ENCODE measurements at places on chromosomes 7 and 10.

DNA sequence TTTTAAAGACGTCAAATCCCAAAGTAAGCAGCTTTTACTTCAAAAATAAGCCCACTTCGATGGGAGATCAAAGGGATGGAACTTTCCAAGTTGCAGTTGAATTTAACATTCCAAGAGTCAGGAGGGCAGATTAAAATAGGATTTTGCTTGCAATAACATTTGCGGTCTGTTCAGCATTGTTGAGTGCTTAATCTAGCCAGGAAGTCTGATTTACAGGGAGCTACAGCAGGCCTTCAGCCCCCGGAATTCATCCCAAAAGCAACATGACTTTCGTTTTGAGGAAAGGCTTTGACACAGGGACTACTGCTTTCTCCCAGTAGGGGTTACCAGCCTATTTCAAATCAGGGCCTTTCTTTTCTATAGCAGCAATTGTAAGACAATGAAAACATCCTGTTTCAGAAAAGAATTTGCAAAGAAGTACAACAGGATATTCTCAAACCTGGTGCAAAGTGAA lies 279.6 kb upstream of the PITRM1 start:
- no peak for DNase-seq

DNA sequence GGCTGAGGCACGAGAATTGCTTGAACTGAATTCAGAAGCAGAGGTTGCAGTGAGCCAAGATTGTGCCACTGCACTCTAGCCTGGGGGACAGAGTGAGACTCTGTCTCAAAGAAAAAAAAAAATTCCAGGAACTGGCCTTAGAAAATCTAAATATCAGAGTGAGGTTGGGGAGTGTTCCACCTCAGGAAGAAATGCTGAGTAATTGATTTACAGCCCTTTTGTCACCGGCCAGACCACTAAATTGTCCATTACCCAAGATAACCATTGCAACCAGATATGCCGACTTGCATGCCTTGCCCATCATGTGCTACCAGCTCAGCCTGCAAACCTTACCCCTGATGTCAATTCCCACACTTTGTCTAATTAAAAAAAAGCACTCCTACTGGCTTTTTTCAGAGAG lies 42.4 kb downstream of the CRCP start:
- no peak for DNase-seq

DNA sequence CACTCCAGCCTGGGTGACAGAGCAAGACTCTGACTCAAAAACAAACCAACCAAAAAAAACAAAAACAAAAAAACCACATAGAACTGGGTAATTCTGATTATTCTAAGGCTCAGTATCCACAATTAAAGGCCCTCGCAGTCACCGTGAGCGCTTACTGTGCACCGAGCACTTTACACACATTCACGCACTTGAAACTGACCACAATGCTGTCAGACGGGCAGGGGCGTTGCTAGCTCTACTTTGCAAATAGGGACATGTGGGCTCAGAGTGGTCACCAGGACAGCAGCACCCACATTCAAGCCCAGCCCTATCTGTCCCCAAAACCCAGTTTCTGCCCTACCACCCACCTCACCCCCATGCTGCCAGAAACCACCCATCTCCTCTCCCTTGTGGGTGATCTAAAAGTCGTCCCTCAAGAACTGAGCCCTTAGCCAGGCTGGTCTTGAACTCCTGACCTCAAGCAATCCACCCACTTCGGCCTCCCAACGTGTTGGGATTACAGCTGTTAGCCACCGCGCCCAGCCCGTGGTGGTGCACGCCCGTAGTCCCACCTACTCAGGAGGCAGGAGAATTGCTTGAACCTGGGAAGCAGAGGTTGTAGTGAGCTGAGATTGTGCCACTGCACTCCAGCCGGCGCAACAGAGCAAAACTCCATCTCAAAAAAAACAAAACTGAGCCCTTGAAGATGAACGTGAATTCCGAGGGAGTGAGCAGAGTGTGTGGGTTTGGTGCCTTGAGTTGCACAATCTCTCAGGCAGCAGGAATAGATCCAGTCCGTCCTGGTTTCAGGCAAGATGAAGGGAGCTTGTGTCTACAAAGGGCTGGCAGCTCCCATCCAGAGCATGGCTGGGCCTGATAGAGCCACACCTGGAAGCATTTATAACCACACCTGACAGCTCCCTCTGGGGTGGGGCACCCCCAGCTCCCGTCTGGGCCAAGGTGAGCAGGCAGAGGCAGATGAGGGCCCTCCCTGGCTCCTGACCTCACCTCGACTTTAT lies 5.4 kb upstream of the HSPB1 start:
- DNase-seq, result no peak

- DNase-seq, result no peak
Observed at GRCh38 chr7:68707159-68707558, 891.1 kb upstream of the AUTS2 start.

DNA sequence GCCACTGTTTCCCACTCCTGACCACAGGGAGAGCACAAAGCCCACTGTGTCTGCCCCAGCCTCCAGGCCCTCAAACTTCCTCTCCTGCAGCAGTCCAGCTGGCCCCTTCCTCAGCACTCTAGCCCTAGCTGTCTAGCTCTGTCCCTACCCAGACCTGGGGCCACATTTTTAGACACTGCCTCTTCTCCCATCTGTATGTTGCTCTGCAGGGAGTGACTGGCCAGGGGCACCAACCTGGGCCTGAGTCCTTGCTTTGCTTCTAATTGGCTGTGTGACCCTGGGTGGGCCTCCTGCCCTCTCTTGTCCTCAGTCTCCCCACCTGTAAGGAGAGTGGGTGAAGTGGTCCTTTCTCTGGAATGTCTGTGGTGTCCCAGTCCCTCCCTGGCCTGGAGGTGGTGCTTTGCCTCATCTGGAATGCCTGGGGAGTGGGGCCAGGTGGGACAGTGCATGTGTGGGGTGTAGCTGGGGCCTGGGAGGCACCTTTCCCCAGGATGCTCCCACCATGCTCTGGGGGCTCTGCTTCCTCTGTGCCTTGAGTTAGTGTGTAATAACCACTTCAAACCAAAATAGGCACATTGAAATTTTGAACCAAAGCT lies 25.1 kb downstream of the AQP1 start:
- no peak for DNase-seq

- DNase-seq, result no peak
Observed at GRCh38 chr7:158024881-158025280, 562.7 kb downstream of the PTPRN2 start.

GRCh38 chr10:5563991-5564536 lies 39.3 kb downstream of the CALML3 start:
- no peak for DNase-seq

DNA sequence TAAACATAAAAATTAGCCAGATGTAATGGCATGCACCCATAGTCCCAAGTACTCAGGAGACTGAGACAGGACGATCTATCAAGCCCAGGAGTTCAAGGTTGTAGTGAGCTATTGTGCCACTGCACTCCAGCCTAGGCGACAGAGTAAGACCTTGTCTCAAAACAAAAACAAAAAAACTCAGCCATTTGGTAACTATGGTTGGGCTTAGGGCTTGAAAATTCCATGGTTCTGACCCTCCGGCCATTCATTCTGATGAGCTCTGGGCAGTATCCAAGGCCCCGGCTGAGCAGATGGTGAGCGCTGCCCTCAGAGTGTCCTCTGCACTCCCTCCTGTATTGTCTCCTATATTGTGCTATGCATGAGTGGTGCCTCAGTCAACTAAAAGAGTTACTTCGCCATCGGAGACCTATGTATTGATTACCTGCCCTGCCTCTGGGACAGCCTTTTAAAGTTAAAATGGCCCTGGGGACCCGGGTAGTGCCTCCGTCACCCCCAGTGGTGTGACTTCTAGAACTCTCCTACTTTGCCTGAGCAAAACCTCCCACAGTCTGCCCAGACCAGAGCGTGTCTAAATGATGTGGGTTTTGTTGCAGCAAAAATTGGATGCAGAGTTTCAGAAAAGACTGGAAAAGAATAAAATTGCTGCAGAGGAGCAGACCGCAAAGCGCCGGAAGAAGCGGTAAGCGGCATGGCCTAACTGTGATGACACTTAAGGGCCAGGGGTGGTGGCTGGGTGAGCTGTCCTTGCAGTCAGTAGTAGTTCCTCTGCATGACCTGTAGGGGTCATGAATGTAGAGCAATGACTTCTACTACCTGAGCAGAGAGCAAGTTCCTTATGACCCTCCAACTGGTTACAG lies 8.1 kb downstream of the PRKRIP1 start:
- peak; percentile 27 for DNase-seq

GRCh38 chr10:62616885-62617590 lies 187.5 kb upstream of the ADO start:
- DNase-seq, result no peak

GRCh38 chr7:101608772-101609713 lies 20.1 kb downstream of the MYL10 start:
- DNase-seq, result no peak

DNA sequence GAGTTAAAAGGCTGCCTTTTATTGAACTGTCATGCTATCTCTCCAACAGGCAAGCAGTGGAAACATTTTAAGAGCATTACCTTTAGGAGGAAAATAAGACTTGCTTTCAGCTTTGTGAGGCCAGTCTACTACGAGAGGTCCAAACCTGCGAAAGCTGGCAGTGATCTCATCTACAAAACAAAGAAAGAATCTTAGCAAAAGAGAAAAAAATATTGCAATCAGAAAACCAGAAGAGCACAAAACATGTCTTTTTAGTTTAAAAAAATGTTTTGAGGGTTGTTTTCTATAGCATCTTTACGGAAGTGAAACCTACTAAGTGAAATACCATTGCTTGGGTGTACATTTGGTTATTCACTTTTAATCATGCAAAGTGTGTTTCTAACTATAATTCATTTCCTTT lies 147.9 kb downstream of the CPEB3 start:
- DNase-seq, result no peak

- DNase-seq, result no peak
Observed at GRCh38 chr10:76298329-76298728, 866.9 kb downstream of the LRMDA start.

DNA sequence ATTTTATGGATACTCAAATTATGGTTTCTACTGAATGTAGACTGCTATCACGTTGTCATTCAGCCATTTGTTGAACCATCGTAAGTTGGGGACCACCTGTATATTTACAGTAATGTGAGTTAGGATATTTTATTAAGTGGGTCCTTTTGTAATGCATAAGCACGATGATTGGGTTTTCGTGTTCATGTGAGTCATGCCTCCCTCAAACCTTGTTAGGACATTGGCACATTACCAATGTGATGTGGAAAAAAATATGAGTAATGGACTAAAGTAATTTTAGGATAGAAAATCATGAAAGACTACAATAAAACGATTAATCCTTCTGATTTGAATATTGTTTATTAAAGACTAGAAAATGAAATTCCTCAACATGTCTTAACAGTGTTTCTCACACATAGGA lies 8.7 kb downstream of the SMC3 start:
- DNase-seq, result no peak

DNA sequence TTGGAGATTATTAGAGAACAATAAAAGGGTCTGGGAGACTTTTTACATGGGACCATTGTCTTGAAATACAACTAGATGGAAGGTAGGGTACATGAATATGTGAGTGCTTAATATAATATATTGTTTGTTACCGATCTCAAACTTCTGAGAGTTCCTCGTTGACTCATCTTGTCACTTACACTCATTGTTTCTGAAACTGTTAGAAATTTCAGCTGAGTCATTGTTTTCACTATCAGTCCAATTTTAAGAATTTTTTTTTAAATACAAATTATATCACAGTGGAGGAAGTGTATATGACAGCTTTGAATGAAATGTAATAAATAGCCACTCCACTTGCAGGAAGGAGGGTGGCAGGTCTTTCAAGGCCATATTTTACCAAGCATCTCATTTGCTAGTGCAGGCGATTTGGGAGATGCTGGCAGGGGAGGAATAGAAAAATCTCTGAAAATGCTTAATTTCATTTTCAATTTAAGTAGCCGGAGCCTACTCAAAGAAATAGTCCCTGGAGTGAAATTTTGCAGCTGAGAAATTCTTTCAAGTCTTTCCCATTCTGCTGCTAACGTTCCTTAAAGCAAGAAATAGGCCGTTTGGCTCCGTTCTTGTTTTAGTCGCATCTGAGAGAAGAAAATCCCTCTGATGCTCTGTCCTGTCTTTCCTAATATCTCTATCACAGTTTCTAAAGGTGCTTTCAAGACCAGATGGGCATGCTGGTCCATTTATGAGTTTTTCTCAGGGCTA lies 1404.2 kb upstream of the CELF2 start:
- no peak for DNase-seq

DNA sequence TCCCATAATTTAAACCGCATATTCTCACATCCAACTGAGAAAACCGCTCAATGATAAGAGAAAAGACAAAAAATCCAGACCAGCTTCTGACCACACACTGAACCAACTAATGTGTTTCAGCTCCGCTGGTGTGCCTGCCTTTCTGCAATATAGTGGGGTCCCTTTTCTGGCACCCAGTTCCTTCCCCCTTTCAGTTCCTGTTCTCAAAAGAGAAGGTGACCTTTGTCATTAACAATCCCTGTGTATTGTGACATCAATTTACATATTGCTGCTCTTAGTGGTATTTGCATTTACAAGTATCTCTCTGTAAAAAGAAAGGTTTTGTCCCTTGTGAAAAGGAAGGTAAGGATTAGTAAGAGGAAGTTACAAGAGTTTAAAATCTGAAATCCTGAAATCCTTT lies 1.4 kb downstream of the PPP1R17 start:
- DNase-seq, result no peak

DNA sequence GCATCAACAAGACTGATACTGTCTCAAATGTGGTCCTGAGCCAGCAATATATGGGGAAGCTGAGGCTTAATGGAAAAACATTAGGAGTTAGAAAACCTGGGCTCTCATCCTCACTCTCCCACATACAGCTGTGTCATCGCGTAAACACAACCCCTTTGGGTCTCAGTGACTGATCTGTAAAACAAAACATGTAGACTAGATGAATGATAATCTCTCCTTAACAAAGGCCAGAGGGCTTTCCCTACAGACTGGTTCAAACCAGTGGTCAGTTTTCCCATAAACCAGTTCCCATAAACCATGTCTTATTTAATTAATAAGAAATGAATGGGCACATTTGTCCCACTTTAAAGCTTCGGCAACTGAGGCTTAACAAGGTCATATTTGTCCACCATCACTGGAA lies 48.1 kb downstream of the OSBPL3 start:
- DNase-seq, result no peak

GRCh38 chr7:87105401-87105800 lies 45.9 kb upstream of the ELAPOR2 start:
- no peak for DNase-seq

DNA sequence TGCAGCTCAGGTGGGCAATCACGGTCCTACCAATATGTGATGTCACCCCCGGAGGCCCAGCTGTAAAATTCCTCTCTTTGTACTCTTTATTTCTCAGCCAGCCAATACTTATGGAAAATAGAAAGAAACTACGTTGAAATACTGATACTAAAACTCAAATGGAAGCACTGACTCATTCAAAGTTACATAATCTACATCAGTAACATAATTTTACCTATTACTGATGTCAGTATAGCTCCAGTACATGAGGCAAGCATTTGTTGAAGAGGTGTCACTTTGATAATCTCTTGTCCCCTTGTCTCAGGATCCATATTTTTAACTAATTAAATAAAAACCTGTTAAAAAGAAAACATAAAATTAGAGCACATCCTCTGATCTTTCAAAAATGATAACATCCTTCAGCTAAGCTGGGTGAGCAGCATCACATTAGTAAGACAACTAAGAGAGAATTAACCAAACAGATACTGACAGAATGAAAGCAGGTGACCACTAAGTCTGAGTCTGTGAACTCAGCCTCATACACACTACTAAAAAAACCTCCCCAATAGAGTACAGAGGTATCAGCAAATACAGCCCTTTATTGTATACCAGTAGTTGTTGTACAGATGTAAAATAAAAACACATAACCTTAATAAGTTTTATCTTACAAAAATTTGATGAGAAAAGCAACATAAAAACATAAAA lies 17.6 kb downstream of the SLC25A40 start:
- DNase-seq, result no peak

- no peak for DNase-seq
Observed at GRCh38 chr7:157596881-157597280, 260.1 kb downstream of the DNAJB6 start.
